NCI-H2081 (cell line): ENCODE measurements at places on chromosomes 2 and 18.

GRCh38 chr2:60735496-60736250, 20.4 kb upstream of the PAPOLG start:
- DNase-seq: no peak

- no peak for DNase-seq
These were observed 203.9 kb upstream of the ALPP start for GRCh38 chr2:232174662-232175061.

GRCh38 chr2:2777213-2777612, 446.1 kb upstream of the MYT1L start:
- DNase-seq: no peak

DNA sequence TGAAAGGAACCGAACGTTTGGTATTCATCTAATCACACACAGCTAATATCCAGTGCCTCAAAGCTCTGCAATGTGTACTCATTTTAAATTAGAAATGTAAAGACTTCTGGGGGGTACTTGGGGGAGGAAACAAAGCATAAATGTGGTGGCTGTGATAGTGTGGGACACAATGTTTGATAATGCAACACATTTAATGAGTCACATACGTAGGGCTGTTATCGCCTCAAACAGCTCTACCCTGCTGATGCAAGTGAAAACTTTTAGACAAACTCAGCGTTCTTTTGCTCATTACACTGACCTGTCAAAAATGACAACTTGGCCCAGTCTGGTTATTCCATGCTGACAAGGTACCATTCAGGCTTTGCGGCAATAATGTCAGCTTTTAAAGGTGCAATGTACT, 1227.1 kb upstream of the CELF4 start:
- DNase-seq: no peak

DNA sequence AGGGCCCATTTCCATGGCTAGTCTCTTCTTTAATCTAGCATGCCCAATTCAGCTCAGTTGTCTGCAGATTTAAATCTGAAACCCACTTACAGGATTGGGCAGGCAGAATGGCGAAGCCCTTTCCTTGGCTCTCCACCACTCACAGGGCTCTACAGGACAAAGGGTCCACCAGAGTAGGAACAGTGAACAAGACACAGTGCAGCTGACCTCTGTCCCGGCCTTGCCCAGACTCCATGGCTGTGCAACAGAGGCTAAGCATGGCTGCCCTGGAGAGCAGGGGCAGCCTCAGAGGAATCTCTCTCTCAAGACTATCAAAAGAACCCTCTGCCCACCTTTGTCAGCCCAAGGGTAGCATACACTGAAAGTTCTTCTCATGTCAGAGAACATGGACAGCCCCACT, 9.7 kb upstream of the ATP6V1B1 start:
- DNase-seq: no peak

DNA sequence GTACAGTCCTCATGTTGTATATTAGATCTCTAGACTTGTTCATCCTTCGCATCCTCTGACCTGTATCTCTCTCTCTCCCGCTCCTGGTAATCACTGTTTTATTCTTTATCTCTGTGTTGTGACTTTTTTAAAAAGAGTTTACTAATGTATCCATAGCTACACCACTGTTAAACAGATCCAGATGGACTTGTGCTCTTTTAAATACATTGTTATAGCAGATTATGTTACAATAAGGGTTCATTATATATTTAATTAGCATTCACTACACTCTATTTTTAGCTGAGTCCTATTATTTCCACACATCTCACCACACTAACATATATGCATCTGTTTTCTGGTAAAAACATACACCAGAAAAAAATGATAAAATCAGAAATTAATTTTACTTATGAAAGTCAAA, 90.5 kb downstream of the RBM43 start:
- DNase-seq: no peak

DNA sequence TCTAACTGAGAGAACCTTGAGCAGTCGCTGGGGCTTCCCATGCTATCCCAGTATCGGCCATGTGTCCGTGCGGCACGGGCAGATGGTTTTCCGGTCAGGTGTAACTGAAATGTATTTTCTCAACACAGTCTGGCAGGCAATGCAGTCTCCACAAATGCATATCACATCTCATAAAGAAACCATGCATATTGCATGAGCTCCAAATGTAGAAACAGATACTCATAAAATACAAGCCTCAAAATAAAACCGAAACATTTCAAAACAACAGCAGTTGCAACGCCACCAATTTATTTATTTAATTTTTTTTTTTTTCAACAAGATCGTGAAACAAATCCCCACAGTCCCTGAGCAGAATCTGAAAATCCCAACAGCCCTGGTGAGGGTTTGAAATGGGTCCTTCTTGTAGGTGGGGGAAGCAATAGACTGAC, 299.4 kb downstream of the LPIN1 start:
- no peak for DNase-seq

- DNase-seq: no peak
These were observed 132.5 kb downstream of the CSRNP3 start for GRCh38 chr2:165601928-165602521.

GRCh38 chr2:223970343-223971128, 13.3 kb downstream of the MRPL44 start:
- peak; percentile 35 for DNase-seq

- no peak for DNase-seq
These were observed 5.4 kb downstream of the IRS1 start for GRCh38 chr2:226794196-226794661.
